ENCODE measurements at places on chromosomes 4 and X.
A peak's percentile ranks its signal among the peaks of the same experiment; 100 is the strongest.

DNA sequence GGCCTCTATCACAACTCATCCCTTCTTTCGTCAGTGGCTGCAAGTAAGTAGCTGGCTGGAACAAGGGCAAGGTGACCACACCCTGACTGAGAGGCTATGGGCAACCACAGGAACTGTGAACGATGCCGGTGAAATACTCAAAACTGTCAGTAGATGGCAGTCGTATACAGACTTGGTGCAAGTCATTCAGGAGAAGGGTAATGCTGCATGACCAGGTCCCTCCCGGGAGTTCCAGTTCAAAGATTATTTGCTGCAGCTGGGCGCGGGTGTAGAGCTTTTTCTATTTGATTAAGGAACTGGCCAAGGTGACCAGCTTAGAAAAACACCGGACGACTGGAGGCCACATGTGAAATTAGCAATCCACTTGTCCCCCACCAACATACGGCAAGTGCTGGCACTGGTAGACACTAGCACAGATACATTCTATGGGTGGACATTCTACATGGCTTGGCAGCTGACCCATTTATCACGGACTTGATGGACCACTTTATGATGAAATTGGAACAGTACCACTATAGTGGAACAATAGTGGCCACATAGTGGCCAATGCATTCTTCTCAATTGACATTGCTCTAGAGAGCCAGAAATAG is 726.6 kb downstream of the TRAM1L1 start:
- DNase-seq, result peak; percentile 78

DNA sequence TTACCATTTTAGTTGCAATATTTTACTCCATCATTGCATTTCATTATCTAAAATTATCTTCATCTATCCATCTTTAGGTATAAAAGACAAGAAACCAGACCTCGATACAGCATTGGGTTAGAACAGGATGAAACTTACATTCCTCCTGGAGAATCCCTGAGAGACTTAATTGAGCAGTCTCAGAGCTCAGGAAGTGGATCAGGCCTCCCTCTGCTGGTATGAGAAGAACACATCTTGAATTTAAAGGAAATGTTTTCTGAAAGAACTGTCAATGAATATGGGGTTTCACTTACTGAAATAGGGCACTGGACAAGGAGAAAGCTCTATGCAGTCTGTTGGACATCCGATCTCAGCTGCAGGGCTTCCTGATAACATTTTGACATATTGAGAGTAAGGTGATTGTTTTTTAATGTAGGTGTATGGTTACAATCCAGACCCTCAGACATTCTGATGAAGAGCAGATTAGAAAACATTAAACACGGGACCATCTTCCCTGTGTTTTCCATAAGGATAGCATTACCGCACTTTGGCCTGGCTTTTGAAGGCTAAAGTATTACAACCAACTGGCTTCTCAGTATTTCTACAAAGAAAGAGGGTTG is 367.2 kb downstream of the BMPR1B start:
- peak; percentile 69 for DNase-seq

- DNase-seq, result peak; percentile 77
Observed at GRCh38 chr4:110586131-110586850, 36.6 kb downstream of the PITX2 start.

DNA sequence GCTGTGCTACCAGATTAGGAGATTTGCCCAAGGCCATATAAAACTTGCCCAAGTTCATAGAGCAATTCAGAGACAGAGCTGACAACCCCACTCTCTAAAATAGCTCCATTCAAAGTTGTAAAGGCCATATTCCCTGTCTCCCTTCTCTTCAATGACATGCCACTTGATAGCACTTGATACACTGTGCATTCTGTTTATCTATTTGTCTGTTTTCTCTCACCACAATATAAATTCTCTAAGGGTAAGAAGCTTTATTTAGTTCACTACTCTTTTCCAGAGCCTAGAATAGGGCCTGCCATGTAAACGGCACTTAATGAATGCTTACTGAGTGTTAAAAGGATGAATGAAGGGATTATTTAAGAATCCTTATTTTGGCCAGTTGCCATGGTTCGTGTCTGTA is 24.1 kb upstream of the MAP9 start:
- no peak for DNase-seq

- peak; percentile 48 for DNase-seq
Observed at GRCh38 chrX:135974279-135974856, 580 bp upstream of the MMGT1 start.

- no peak for DNase-seq
Observed at GRCh38 chrX:56974408-56974807, 20.9 kb downstream of the SPIN3 start.

DNA sequence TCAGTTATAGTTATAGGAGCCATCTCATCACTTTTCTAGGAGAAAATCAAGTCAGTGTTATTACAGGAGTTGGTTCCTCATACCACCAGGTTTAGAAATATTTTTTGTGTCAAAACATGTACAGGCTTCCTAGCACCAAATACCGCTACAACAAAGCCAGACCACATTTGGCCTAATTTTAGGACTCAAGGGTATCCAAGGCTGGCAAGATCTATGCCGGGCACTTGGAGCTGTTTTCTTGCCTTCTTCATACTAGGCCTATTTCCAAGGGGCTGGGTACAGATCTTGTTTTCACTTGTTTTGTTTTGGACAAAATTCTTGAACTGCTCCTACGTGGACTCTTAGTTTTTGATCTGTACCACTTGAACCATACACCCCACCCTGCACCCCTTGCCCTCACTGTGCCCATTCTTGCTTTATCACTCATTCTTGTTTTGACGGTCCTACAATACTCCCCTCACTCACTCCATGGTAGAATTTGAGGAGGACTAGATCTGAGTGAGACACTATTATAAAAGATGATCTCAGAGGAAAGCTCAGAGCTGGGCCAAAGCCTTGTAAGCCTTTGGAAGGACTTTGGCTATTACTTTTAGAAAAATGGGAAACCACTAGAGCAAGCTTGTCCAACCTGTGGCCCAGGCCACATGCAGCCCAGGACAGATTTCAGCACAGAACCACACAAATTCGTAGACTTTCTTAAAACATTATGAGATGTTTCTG is 17.7 kb upstream of the TMEM144 start:
- no peak for DNase-seq

GRCh38 chr4:41072021-41072777 is 142.1 kb downstream of the APBB2 start:
- DNase-seq, result peak; percentile 40

DNA sequence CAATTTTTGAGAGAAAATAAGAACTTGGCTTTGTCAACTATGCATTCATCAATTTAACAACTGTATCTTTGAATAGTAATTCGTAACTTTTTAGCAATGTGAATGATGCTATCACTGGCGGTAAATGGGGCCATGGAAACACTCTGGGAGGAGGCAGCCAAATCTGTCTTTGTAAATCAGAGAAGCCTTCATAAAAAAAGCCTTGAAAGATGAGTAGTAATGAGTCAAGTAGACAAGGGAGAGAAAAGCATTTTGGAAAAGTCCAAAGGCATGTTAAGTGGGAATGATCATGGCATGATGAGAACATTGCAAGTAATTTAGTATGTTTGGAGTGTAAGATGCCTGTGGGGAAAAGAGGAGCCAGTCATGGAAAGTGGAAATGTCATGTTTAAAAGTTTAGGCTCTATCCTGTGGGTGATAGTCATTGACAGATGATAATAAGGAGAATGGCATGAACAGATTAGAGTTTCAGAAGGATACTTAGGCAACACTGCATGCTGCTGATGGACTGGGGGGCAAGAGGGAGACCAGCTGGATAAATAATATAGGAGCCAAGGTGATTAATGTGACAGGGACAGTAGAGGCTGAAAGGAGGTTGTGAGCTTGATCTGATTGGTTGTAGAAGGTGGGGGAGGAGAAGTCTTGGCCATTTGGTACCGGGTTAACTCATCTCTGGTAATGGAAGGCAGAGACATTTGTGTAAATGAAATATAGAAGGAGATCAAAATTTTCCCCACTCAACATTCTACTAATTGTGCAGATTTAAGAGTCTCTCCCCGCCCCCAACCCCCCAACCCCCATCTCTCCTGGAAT is 16.3 kb downstream of the SPRY1 start:
- DNase-seq, result no peak

- peak; percentile 9 for DNase-seq
Observed at GRCh38 chrX:80808881-80809411, 731 bp downstream of the BRWD3 start.

GRCh38 chr4:82247629-82248028 is 126.2 kb downstream of the HNRNPD start:
- DNase-seq, result no peak

DNA sequence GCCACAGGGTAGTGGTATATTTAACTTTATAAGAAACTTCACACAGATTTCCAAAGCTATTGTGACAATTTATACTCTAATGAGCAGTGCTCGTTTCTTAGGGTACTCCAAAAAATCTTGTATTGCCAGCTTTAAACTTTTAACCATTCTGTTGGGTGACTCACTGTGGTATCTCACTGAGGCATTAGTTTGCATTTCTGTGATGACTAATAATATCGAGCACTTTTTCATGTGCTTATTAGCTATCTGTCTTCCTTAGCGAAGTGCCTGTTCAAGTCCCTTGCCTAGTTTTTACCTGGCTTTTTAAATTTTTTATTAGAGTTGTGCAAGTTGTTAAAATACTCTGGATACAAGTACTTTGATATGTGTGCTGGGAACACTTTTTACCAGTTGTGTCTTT is 5.5 kb downstream of the PNMA3 start:
- peak; percentile 37 for DNase-seq

DNA sequence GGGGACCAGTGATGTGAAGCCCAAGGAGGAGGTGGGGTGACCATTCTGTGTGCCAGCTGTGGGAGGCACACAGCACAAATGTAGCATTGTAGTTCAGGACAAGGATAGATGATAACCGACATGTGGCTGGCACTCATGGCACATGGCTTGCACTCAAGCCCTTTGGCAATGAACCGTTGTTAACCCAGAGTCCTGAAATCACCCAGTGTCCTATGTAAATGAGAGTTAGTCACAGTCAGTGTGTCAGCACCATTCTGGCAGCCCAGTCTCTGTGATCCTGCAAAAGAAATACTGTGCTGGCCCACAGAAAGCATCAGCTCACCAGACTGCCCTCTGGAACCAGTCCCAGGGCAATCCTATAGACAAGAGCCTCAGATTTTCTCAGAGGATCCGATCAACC is 339.3 kb downstream of the MID1IP1 start:
- DNase-seq, result no peak

GRCh38 chr4:6634746-6635145 is 5.7 kb upstream of the MRFAP1 start:
- no peak for DNase-seq

GRCh38 chr4:180913750-180914149 is 1329.5 kb upstream of the TENM3 start:
- no peak for DNase-seq

DNA sequence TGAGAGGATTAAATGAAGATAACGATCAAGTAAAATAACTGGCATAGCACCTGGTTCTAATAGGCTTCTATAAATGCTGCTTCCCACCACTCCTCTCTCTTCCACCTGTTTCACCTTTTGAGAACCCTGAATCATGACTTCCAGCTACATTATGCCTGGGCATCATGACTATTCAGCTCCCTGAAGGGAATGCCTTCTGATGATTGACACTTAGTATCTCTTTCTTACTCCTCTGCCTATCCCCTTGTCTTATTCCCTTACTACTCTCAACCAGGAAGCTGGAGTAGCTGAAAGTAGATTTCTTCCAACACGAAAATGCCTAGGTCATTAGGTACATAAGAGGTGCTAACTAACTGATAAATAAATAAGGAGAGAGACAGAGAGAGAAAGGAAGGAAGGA is 24.7 kb upstream of the CXCL8 start:
- no peak for DNase-seq

GRCh38 chr4:67933038-67933437 is 30.3 kb downstream of the TMPRSS11A start:
- DNase-seq, result peak; percentile 45

DNA sequence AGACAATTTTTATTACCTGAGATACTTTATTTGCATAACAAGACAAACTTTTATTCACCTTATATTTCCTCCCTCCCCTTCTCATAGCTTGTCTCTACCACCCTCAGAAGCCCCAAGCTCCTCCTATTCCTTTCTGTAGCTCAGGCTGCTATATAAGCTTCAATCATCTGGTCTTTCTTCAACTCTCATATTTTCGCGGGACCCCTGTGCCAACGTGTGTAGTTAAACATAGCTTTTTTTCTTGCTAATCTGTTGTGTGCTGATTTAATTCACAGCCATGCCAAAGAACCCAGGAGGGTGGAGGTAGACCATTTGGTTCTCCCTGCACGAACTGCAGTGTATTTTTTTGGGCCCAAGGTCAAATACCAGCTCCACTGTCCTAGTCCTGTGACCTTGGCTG is 21.1 kb upstream of the CD38 start:
- no peak for DNase-seq

DNA sequence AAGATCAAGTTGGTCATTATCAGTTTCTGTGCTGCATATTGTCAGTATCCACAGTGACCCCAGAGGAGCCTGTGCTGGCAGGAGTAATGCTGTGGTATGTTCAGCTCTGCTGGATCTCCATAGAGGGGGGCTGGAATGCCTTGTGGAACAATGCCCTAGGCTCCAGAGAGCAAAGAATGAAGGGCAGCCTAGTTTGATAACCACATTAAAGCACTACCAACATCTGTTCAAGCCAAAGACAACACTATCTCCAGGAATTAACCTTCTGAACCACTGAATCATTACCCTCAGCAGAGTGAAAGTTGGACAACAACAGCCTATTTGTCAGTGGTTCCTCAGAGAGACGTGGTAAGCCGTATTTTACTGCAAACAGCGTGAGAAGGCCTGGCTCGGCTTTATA is 192.3 kb upstream of the CXorf66 start:
- peak; percentile 93 for DNase-seq

GRCh38 chr4:70496231-70496630 is 22.1 kb upstream of the AMTN start:
- DNase-seq, result no peak

DNA sequence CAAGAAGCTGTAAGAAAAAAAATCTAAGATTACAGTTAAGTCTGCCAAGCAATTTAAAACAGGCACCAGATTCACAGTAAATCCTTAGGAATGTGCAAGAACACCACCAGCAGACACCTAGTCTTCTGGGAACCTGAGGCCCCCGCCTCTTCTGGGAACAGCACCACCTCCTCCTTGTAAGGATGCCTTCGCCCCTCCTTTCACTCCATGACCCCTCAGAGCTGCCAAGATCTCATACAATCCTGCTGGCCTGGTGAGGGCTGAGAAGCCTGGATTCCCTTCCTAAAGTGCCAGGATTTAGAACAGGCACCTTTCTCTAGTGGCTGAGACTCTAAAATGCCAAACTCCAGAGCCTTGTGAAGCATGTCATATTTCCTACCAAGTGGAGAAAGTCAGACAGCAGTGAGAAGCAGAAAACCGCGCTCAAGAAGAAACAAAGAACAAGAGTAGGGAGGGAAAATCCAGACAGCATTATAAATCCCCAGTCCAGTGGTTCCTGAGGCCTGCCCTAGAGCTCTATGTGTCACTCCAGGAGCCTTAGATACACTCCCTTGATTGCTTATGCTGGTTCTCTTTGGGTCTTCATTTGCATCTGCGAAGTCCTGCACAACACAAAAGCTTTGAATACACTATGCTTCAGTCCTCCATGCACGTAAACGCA is 166.4 kb downstream of the TSPAN5 start:
- peak; percentile 78 for DNase-seq

- no peak for DNase-seq
Observed at GRCh38 chrX:129239371-129239770, 283.9 kb downstream of the SMARCA1 start.

- DNase-seq, result no peak
Observed at GRCh38 chr4:113739197-113739596, 22.3 kb downstream of the CAMK2D start.

GRCh38 chr4:105236916-105237311 is 90.2 kb downstream of the TET2 start:
- DNase-seq, result no peak

- no peak for DNase-seq
Observed at GRCh38 chr4:88859191-88859812, 161.7 kb upstream of the NAP1L5 start.
